ENCODE measurements at places on chromosomes 12 and 14.

GRCh38 chr14:36605506-36605857, 23.1 kb upstream of the NKX2-8 start:
- no peak for DNase-seq

GRCh38 chr12:9731797-9732196, 1.1 kb downstream of the CLECL1 start:
- DNase-seq = no peak

GRCh38 chr14:69666690-69667211, 55.4 kb downstream of the SUSD6 start:
- DNase-seq = no peak

DNA sequence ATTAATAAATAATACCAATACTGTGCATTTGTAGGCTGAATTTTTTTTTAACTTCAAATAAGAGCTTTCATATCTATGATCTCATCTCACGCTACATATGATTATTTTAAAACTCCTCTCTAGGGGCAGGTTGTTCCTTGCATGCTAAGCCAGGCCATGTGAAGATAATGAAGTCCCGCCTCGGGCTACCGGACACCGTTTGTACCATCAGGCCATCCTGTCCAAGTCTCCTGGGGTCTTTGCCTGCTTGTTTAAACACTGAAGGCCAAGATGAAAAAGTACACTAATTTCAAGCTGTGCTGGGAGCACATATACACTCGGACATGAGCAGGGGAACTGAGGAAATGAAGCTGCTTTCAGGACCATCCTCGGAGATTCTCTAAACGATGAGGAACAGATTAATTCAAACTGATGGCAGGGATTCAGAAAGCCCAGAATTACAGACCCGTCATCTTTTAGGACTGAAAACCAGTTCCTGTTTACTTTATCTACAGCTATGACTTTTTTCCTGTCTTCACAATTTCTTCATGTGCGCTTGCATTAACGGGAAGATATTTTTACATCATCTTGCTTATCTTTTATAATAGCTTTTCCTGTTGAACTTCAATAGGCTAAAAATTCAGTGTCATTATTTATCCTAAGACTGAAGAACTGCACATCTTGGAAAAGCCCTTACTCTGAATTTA, 6.3 kb upstream of the ABHD12B start:
- DNase-seq = no peak

GRCh38 chr12:121558956-121559355, 21.9 kb downstream of the KDM2B start:
- no peak for DNase-seq

- DNase-seq = no peak
Measured at GRCh38 chr12:68842123-68842522, 34.1 kb downstream of the MDM2 start.

DNA sequence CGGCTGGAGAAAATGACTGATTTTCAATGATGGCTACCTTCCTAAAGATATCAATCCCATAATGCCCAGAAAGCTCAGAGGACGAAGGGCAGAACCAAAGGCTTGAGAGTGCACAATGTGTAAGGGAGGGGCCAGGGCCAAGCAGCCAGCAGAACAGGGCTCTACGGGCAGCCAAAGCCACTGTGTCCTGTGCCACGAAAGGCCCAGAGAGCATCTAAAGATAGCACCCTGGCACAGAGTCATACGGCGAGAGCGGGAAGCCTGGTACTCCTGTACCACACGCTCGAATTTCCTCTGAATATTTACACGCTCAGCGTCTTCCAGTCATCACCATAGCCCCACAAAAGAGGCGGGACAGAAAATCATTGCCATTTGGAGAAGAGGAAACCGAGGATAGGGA, 39.5 kb downstream of the PRMT8 start:
- DNase-seq = no peak

DNA sequence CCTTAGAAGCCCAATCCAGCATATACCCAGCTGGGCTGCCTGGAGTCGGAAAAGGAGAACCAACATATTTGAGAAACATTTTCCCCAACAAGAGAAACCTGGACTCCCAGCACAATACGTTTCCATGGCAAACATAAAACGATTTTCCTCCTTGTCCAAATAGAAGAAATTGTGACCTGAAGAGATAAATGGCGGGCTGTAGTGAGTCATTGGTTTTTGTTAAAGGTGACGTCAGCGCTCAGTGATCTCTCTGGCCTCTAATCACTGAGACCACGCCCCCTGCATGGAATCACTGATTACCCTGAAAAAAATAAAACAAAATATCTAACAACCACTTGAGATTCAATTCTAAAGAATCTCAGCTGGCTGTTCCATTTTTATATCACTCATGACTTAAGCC, 6.0 kb downstream of the CCDC60 start:
- DNase-seq = no peak

DNA sequence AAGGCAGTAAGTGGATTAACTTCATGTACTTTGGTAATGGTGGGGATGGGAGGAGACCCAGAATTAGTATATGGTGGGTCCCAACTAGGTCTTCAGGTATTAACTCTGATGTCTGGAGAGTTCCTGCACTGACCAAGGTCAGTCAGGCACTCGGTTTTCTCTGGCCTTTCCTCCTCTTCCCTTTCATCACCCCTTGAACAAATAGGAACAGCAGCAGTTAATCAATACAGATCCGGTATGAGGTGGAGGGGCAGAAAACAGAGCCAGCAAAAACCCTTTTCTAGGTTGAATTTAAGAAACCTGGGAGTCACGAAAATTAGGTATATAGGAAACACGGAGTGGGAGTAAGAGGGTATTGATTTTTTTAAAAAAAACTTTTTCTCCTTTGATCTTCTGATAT, 4.0 kb downstream of the PFKM start:
- DNase-seq = no peak

DNA sequence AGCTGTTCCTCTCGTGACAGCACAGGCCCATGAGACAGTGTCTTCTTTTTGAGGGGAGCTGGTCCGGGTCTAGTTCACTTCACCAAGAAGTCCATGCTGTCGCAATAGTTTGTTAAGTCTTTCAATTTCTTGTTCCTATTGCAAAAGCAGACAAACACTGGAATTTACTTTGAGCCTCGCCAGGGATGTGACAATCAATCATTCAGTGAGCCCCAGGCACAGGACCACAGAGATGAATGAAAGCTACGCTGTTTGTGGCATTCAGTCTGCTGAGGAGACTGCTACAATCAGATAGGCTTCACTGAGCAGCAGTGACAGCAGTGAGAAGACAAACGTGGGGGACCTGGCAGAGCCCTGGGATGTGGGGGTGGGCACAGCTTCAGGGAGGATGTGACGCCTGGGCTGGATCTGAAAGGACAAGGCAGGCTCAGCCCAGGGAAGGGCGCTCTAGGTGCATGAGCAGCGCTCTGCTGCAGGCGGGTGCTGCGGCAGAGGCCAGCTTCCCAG, 35.5 kb downstream of the TCTN1 start:
- DNase-seq = no peak

- DNase-seq = no peak
Measured at GRCh38 chr12:69987579-69988091, 162.6 kb downstream of the MYRFL start.

- no peak for DNase-seq
Measured at GRCh38 chr12:66800046-66800445, 121.2 kb upstream of the GRIP1 start.

DNA sequence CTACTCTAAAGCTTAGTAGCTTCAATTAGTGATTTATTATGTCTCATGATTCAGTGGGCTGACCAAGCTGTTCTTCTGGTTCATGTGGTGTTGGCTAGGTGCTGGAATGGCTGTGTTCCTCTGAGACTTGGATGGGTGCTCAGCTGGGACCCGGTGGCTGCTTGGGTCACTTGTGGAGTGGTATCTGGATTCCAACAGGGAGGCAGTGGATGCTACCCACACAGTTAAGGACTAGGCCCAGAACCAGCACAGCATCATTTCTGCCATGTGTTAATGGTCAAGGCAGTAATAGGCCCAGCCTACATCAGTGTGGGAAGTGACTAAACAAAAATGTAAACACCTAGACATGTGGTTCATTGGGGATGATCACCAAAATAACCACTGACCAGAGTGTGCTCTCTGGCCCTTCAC, 72.2 kb downstream of the FGD4 start:
- no peak for DNase-seq

- DNase-seq = no peak
Measured at GRCh38 chr14:60008042-60008441, 83.7 kb upstream of the PCNX4 start.

GRCh38 chr14:103923863-103924262, 4.4 kb upstream of the TDRD9 start:
- DNase-seq = no peak

DNA sequence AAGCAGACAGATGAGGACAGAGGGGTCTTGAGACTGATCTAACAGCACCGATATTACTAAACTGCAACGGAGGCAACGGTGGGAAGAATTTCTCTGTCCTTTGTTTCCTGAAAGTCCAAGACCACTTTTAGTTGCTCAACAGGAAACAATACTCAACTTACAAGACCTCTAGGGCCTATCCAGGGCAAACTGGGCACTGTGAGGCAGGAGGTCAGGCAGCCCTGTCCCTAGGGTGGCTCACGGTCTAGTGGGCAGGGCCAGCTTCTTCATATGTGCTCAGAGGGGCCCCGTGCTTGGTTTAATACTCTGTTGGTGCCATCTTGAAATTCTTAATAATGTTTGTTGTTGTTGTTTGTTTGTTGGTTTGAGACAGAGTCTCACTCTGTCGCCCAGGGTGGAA, 14.2 kb downstream of the SSH1 start:
- DNase-seq = no peak

DNA sequence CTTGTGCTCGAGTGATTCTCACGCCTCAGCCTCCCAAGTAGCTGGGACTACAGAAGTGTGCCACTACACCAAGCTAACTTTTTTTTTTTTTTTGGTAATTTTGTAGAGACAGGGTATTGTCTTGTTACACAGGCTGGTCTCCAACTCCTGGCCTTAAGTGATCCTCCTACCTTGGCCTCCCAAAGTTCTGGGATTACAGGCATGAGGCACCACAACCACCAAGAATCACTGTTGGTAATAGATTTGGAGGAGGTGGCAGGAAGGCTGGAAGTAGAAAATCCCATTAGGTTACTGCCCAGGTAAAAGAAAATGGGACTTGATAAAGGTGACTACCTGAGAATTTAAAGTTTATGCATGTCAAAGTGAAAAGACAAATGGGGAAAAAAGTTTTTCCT, 1.4 kb upstream of the CDCA4 start:
- DNase-seq = no peak
